Spleen (tissue), 13 donors: ENCODE measurements at places on chromosomes 3 and 15.

DNA sequence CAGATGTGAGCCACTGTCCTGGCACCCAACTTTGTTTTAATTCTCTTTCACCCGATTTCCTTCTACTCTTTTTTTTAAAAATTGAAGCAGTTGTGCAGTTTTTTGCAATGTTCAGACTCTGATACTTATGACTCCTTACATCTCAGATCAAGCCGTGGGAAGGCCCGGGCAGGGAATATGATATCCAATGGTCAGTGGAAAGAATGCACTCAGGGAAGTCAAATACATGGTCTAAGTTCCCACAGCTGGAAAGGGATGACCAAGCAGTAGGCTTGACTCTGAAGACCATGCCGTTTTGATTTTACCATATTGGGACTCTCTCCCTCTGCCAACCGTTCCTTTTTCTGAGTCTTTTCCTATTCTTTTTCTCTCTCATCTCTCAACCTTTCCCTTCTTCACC is 157.2 kb downstream of the RPLP1 start:
- DNase-seq: no peak

- no peak for DNase-seq
Measured at GRCh38 chr3:172580680-172581401, 57.6 kb upstream of the TNFSF10 start.

- DNase-seq: no peak
Measured at GRCh38 chr3:176193032-176193730, 1004.1 kb downstream of the TBL1XR1 start.

DNA sequence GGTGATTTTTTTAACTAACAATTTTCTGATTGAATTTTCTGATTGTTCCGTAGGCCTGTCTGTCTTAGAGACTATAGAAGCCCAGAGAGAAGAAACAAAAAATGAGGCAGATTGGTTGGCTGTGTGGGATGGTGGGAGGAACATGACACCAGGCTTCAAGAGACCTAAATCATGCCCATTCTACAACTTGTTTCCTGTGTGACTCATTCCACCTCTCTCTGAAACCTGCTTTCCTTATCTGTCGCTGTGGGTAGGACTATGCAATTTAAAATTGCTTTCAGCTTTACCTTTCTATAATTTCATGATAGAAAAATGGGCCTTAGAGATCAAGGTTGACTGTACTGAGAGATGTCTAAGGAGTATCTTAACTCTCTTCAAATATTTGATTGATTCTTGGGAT is 44.5 kb downstream of the OXNAD1 start:
- no peak for DNase-seq

DNA sequence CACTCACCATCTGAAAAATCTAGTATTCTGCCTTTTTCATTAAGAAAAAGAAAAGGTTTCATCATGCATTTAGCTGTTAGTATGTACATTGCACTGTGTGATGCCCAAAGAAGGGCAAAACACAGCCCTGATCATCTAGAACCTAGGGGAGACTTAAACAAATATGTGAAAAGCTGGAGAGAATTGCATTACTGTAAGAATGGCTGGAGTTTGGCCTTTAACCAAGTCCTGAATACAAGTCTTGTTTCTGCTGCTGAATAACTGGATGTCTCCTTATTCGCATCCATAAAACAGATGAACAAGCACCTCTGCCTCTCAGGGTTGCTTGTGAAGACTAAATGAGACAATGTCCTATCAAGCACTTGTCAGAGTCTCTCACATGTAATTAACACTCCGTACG is 233.4 kb upstream of the LRTM1 start:
- DNase-seq: no peak

DNA sequence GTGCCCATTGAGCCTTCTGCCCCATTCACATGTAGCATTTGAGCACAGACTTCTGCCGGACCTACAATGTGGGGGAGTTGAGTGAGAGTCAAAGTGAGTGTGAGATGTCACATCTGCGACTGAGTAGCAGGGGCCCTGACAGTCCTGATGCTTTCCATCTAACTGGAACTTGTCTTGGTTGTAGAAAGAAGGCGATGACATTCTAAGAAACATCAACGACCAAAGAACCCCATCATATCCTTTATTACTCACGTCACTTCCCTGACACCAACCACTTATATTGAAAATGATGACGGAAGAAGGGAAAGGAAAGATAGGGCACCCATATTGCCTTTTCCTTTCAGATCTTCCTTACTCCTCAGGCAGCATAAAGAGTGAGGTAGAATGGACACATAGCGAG is 30.5 kb downstream of the SMAD3 start:
- DNase-seq: no peak

GRCh38 chr3:159914426-159914825 is 74.2 kb upstream of the IL12A start:
- DNase-seq: no peak
